ENCODE measurements at places on chromosomes 6 and 20.
A peak's percentile ranks its signal among the peaks of the same experiment; 100 is the strongest.

DNA sequence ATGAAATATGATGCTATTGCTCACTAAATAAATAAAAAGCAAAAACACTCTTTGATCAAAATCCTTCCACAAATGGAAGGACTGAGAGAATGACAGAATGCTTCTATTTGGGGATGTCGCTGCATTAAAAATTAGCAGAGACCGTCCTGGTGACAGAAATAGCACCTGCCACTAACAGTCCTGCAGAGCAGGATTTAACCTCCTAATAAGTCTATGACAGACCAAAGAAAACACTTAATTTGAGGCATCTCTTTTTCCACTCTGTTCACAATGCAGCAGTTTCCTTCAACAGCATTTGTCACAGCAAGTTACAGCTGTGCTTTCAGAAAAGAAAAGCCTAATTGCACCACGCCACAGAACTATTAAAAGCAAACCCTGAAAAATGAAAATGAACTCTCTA lies 140.6 kb upstream of the BEND6 start:
- H3K27ac ChIP-seq = no peak overlapping the region
- H3K4me1 ChIP-seq = no peaks in the 10 kb centered on the region
- H3K27me3 ChIP-seq = no peaks in the 10 kb centered on the region
- no peak overlapping the region for H3K4me3 ChIP-seq

DNA sequence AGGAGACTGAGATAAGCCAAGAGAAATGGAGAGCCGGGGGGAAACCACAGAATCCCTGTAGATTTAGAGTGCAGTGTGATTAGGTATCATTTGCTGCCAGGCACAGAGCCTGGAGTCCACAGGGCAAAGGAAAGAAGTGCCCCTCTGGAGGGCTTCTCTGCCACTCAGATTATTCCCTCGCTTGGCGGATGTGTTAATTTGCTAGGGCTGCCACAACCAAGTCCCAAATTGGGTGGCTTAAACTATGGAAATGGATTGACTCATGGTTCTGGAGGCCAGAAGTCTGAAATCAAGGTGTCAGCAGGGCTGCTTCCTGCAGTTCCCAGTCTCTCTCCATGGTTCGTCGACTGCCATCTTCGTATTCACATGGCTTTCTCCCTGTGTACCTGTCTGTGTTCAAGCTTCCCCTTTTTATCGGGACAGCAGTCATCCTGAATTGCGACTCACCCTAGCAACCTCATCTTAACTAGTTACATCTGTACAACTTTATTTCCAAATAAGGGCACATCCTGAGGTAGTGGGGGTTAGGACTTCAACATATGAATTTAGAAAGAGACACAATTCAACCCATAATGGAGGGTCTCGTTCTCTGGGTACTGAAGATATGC lies 122.2 kb downstream of the ANKRD60 start:
- H3K27ac ChIP-seq = no peak overlapping the region
- no peak overlapping the region for H3K4me3 ChIP-seq
- DNase-seq = no peak
- H3K36me3 ChIP-seq = no peaks in the 10 kb centered on the region
- peaks cover 10% of the 10 kb centered on the region for H3K4me1 ChIP-seq

DNA sequence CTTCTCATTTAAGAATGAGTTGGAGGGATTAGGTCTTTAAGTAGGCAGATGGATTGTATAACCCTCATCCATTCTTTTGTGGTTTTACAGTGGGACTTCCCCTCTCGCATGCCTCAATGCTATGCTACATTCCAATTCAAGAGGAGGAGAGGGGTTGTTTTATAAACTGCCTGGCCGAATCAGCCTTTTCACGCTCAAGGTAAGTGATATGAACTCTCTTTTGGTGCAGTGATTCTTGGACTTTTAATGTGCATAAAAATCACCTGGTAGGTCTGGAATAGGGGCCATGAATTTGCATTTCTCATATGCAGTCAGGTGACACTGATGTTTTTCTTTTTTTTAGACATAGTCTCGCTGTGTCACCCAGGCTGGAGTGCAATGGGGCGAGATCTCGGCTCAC lies 10.8 kb downstream of the ASXL1 start:
- peaks cover 24% of the 10 kb centered on the region for H3K36me3 ChIP-seq
- no peak for DNase-seq
- peaks cover 30% of the 10 kb centered on the region for H3K4me1 ChIP-seq
- H3K27ac ChIP-seq = no peak overlapping the region
- no peak overlapping the region for H3K4me3 ChIP-seq

DNA sequence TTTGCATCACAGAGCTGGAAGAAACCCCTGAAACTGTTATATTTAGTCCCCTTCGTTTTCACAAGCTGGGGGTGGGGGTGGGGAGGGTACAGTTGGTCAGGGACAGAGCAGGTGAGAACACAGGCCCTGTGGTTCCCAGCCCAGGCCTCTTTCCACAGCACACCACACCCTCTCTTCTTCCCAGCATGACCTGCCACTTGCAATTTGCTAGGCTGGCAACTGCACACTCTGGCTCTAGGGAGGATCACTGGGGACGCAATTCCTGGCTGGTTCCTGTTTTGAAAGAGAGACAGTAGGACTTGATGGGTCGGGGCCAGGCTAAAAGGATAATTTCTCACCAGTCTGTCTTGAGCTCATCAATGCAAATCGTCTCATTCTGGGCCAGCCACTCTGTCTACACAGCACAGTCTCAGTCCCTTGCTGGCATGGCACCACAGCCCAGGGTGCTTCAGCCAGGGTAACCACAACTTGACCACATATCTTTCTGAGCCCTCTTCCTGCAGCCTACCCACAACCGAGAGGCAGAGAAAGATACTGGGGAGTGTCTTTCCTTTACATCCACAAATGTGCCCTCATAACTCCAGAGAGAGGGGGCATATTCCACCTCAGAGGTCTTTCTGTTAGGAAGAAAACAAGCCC lies 41.7 kb upstream of the EMILIN3 start:
- peaks cover 89% of the 10 kb centered on the region for H3K36me3 ChIP-seq

DNA sequence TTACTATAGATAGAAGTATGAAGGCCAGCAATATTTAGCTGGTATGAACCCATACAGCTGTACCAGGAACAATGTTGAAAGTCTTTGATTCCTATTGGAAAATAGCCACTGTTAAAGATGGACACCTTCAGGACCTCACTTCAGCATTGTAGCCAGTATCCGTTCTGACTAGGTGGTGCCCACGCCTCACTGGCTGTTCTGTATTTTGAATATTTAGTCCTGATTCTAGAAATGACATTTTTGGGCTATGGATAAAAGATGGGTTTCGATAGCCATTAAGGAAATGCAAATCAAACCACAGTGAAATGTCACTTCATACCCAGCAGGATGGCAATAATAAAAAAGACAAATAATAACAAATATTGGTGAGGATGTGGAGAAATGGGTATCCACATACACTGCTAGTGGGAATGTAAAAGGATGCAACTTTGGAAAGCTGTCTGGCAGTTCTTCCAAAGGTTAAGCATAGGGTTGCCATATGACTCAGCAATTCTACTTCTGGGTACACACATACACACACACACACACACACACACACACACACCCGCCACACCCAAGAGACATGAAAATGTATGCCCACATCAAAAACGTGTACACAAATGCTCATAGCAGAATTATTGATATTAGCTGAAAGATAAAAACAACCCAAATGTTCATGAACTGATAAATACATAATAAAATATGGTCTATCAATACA lies 56.8 kb downstream of the UTRN start:
- no peak overlapping the region for H3K4me3 ChIP-seq
- H3K4me1 ChIP-seq = peaks cover 89% of the 10 kb centered on the region
- no peak for DNase-seq
- H3K36me3 ChIP-seq = no peaks in the 10 kb centered on the region
- no peaks in the 10 kb centered on the region for H3K27me3 ChIP-seq

DNA sequence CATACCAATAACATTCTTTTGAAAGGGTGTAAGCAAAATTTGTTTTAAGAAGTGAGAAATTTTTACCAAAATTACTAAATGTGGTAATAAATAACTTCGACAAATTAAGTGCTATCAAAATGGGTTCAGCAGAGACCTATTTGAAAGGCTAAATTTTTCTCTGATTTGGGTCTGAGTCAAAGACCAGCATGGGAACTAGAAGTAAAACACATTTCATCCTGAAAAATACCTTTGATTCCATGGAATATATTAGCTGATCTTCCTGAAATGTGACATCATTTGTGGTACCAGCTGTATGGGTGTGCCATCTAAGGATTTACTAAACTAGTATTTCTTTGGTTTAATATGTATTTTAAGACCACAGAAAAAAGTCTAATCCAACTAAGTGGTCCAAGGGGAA lies 63.6 kb downstream of the BLOC1S5 start:
- DNase-seq = no peak
- peaks cover 3% of the 10 kb centered on the region for H3K4me1 ChIP-seq
- H3K27ac ChIP-seq = no peak overlapping the region
- H3K4me3 ChIP-seq = no peak overlapping the region
- no peaks in the 10 kb centered on the region for H3K36me3 ChIP-seq

DNA sequence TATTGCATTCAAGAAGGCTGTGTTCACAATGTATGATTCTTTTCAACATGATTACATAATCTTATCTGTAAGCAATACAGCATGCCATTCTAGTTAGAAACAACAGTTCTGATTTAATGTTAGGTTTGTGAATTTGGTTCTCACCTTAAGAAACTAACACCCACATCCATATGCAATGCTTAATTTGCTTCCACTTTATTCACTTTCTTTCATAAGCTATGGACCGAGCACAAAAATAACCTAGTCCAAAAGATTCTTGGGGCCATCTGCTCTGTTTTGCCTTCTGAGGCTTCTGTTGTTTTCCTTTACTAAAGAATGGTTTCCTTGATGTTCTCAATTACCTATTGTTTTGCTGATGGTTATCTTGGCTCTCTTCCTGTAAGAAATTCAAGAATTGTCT lies 258.2 kb downstream of the EYS start:
- no peaks in the 10 kb centered on the region for H3K27me3 ChIP-seq
- no peak for DNase-seq
- no peak overlapping the region for H3K27ac ChIP-seq
- H3K4me3 ChIP-seq = no peak overlapping the region
- H3K36me3 ChIP-seq = no peaks in the 10 kb centered on the region

DNA sequence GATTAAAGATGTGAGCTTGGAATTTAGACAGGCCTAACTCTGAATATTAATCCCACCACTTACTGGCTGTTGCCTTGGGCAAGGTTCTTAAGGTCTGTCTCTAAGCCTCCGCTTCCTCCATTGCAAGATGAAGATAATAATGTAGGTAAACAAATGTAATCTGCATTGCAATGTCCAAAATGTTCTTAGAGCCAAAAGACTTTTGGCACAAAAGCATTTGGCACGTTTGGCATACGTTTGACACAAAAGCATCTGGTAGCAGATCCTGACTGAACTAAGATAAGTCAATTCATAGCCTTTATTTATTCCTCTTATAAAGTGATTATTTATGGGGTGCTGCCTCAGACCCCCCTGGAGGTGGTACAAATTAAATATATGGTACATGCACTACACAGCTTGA lies 229.9 kb upstream of the STXBP5 start:
- H3K4me3 ChIP-seq = no peak overlapping the region
- H3K27ac ChIP-seq = no peak overlapping the region
- DNase-seq = no peak
- no peaks in the 10 kb centered on the region for H3K4me1 ChIP-seq

DNA sequence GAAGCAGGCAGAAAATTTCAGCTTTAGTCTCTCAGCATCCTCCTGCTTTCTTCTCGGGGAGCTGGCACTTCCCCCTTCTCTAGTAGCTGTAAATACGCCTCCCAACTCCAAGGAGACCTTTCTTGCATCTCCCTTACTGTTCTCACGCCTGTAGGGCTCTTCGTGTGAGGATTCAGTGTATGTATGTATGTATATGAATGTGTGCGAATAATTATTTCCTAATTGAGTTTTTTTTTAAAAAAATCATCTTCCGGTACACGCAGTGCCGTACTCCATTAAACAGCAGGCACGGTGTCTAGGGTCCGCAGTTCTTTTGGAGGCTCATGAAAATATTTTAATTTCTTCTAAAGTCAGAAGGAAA lies 85.4 kb downstream of the HFE start:
- peak overlapping the region; percentile 78 for H3K4me3 ChIP-seq
- no peaks in the 10 kb centered on the region for H3K36me3 ChIP-seq
- H3K27me3 ChIP-seq = no peaks in the 10 kb centered on the region

GRCh38 chr6:71205336-71205956 lies 83.2 kb upstream of the OGFRL1 start:
- H3K27me3 ChIP-seq = no peaks in the 10 kb centered on the region
- no peaks in the 10 kb centered on the region for H3K36me3 ChIP-seq
- no peak for DNase-seq
- no peak overlapping the region for H3K4me3 ChIP-seq
- H3K4me1 ChIP-seq = no peaks in the 10 kb centered on the region
- no peak overlapping the region for H3K27ac ChIP-seq

- H3K4me3 ChIP-seq = peak overlapping the region; percentile 88
- no peaks in the 10 kb centered on the region for H3K27me3 ChIP-seq
- no peak overlapping the region for H3K27ac ChIP-seq
Observed at GRCh38 chr20:34110025-34110744, 1.9 kb downstream of the EIF2S2 start.

- H3K36me3 ChIP-seq = no peaks in the 10 kb centered on the region
- no peaks in the 10 kb centered on the region for H3K27me3 ChIP-seq
- no peak for DNase-seq
- no peaks in the 10 kb centered on the region for H3K4me1 ChIP-seq
- H3K4me3 ChIP-seq = no peak overlapping the region
Observed at GRCh38 chr6:156497618-156498017, 279.6 kb upstream of the ARID1B start.

DNA sequence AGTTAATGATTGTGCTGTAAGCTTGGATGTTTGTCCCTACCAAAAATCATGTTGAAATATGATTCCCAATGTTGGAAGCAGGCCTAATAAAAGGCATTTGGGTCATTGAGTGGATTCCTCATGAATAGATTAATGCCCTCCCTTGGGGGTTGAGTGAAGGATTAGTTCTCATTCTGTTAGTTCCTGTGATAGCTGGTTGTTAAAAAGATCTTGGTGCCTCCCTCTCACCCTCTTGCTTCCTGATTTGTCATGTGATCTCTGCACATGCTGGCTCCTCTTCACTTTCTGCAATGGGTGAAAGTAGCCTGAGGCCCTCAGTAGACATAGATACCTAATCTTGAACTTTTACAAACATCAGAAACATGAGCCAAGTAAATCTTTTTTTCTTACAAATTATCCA lies 115.6 kb upstream of the HCRTR2 start:
- no peak overlapping the region for H3K27ac ChIP-seq
- DNase-seq = no peak
- no peaks in the 10 kb centered on the region for H3K27me3 ChIP-seq
- H3K36me3 ChIP-seq = no peaks in the 10 kb centered on the region
- no peak overlapping the region for H3K4me3 ChIP-seq
- H3K4me1 ChIP-seq = no peaks in the 10 kb centered on the region

GRCh38 chr20:2822073-2822472 lies 5.9 kb downstream of the TMEM239 start:
- no peaks in the 10 kb centered on the region for H3K36me3 ChIP-seq
- H3K4me3 ChIP-seq = no peak overlapping the region
- peaks cover 17% of the 10 kb centered on the region for H3K4me1 ChIP-seq
- H3K27me3 ChIP-seq = peaks cover 52% of the 10 kb centered on the region

Measured in suprapubic skin (tissue), 4 donors.